HFFc6 (cell line): ENCODE measurements at places on chromosomes 2 and 18.

DNA sequence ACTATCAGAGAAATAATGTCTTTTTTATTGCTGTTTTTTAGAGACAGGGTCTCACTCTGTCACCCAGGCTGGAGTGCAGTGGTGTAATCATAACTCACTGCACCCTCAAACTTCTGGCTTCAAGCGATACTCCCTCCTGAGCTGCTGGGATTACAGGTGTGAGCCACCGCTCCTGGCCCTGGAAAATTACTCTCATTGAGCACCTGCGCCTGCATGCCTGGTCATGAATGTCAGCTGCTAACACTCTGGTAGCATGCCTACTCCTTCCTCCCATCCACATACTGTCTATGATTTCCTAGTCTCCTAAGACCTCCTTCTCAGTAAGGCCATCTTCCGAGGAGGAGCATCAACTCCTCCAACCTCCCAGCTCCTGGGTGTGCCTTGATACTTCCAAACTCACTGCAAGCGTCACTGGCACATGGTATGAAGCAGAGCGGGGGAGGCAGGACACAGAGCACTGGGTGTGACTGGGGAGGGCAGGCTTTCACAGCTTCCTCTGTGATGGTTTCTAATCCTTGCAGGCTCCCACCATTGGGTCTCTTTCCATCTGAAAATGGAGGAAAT lies 1.6 kb upstream of the MAP2 start:
- no peak for DNase-seq

- peak; percentile 13 for DNase-seq
Measured at GRCh38 chr18:40935423-40935822, 1019.6 kb upstream of the PIK3C3 start.

DNA sequence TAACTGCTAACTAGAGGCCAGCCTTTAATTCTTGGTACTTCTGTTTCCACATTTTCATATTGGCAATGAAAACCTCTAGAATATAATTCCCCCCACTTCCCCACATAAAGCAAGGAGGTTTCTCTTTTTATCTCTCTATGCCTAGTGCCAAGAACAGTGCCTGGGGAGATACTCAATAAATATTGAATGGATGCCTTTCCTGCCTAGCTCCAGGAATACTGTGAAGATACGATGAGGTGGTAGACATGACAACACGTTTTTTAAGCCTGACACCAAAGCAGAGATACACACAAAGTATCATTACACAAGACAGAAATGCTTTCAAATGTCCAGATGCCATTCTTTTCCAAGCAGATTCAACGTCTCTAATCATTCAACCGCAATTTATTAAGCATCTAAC lies 535.5 kb downstream of the XIRP2 start:
- no peak for DNase-seq

GRCh38 chr2:236180076-236180816 lies 12.1 kb upstream of the GBX2 start:
- DNase-seq = peak; percentile 26

GRCh38 chr2:10258726-10259125 lies 44.0 kb upstream of the HPCAL1 start:
- DNase-seq = no peak

DNA sequence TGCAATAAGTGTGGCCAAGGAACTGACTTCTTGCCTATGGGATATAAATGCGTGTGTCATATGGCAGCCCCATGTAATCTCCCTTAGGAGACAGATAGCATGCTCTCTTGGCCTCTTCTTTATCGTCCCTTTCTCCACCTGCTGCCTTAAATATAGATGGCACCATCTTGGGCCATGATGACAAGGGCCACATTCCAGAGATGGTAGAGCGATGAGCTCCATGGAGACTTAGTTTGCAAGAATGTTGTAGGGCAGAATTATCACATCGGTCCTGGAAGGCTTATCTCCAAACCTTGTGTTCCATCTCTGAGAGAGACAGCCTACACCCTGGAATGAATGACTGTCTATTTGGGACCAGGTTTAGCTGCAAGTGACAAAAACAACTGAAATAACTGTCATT lies 536.7 kb downstream of the TNS1 start:
- no peak for DNase-seq

DNA sequence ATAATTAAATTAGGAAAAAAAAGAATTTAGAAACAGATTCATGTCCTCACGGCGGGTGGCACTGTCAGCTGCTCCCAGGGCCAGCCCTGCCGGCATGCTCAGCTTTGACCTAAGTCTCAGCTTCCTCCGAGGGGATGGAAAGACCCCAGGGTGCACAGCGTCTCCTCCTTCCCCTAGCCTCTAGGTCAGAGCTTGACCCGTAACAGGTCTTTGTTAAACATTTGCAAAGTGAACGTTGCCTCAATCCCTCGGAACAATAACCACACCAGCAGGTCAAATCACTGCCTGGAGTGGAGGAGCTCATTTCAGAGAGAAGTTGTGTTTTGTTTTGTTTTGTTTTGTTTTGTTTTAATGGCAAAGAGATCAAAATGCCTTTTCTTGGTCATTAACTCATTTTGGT lies 171.3 kb downstream of the TMEM18 start:
- DNase-seq = no peak

DNA sequence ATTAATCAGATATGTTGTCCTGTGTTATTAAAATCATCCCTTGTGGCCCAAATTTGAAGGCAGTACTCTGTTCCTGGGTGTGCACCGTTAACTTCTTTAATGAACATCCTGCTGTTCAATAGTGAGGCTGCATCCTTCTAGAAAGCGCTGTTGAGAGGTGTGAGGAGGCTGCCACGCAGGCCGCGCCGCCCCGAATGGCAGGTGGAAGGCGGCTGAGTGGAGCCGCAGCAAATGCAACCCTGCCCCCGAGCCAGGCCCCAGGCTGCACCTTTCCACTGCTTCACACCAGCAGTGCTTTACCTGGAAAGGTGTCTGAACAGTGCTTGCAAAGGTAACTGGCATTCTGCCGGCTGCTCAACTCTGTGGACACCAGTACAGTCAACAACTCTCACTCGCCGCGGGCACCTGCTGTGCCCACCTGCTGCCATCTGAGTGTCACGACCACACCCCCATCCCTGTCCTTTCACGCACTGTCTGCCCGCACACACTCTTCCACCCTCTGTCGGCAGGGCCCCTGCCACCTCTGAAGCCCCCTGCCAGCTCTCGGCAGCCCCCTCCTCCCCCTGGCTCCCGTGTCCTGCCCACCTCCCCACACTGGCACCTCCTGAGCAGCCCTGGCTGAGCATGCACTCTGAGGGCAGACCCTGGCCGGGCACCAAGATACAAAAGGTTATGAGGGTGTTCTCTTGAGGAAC lies 70.9 kb downstream of the ODC1 start:
- no peak for DNase-seq

DNA sequence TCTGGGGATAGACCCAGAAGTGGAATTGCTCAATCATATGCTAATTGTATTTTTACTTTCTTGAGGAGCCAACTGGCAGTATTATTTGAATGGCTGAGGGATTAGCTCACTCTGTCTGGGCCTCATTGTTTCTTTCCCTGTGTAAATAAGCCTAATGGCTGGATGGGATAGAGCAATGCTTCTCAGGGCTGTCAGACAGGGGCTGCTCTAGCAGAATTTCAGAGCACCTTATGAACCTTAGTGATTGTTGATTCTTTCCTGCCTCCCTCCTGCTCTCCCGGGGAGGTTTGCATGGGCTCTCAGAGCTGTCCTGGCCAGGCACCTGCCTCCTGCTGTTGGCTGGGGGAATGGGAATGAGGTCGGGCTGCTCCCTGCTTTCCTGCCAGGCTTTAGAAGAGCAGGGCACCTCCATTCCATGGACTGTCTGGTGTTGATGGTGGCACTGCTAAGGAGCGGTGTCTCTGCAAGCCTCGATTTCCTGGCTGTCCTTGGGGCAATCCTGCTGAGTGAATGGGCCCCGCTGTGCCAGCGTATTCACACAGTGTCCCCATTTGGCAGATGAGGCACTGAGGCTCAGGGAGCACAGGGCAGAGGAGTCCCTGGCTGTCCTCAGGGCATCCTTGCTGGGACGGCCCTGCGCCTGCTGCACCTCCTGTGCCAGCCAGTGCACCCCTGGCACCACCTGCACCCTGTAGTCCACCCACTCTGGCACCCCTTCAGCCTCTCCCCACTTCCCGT lies 468.2 kb upstream of the HS6ST1 start:
- DNase-seq = no peak

DNA sequence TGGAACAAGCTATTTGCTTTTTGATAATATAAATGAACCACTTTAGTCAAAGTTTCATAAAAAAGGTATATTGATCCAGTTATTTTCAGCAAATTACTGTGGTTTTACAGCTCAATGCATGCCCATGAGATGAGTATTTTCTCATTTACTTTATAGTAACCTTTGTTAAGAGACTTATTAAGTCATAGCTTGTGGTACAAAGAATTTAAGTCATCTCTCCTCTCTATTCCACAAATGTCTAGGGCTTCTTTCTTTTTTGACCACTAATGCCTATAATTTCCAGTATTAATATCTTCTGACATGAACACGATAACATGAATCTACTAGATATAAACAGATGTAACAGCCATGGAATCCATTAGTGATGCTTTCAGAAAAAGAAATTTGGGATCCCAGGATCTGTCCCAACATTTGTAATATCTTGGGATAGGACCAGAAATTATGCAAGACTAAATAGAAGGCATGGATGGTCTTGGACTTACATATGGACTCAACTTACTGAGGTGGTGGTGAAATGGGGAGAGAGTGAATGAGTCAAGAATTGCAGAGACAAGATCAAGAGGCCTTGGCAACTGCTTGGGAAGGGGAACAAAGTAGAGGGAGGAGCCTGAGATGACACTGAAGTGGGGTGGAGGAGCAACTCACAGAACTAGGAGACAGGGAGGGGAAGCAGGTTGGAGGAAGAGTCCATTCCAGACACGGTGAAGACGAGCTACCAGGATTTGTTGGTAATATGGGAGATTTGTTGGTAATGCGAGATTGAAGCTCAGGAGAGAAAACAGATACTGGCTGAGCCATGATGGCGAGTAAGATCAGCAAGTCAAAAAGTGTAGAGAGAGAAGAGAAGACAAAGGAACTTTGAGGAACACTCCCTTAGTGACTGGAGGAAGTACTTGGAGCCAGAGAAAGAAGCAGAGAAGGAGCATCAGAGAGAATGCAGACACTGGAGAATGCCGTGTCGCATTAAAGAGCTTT lies 42.4 kb upstream of the KDM3A start:
- DNase-seq = no peak

GRCh38 chr18:34083910-34084535 lies 140.7 kb downstream of the NOL4 start:
- no peak for DNase-seq

DNA sequence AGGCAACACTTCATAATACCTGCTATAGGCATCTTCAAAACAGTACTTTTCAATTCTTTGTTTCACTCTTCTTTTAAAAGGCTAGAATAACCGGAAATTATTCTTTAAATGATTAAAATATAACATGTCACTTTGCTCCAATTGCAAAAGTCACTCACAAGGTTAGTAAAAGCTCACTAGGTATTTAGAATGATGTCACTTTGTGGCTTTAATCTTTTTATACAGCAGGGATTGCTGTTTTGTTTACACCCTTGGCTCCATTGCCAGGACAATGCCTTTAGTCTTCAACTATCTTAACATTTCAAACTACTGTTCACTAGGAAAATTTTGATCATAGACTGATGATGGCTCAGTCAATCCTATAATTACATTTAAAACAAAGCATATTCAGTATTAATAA lies 157.1 kb downstream of the BAZ2B start:
- DNase-seq = no peak

DNA sequence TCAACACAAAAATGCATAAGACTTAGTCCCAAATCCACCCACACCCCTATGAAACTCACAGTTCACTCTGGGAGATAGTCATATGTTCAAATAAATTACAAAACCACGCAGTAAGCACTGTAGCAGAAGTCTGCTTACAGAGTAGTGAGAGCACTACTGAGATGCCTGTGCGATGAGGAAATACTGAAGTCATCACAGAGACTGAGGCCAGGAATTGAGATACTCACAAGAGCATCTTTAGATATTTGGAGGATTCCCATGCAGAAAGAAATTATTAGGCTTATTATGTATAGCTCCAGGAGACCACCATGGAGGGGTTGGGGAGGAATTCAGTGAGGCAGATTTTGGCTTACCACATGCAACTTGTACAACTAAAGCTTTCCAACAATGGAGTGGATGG lies 82.3 kb downstream of the ANTXR1 start:
- DNase-seq = peak; percentile 60

- DNase-seq = no peak
Measured at GRCh38 chr18:79597831-79598632, 81.6 kb upstream of the CTDP1 start.

DNA sequence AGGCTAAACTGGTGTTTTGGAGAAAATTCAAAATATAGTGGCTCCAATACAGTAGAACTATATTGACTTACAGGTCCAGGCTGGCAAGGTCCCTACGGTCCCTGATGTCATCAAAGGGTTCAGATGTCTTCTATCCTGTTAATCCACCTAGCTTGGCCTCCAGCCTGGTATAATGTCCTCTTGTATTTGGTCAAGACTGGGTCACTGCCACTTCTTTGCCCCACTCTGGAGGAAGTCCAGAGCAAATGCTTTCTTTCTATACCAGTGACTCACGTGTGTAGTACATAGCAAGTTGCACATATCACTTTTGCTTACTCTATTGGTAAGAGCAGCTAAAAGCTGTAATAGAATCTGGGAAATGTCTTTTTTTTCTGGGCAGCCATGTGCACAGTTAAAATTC lies 80.8 kb downstream of the LCLAT1 start:
- DNase-seq = no peak

DNA sequence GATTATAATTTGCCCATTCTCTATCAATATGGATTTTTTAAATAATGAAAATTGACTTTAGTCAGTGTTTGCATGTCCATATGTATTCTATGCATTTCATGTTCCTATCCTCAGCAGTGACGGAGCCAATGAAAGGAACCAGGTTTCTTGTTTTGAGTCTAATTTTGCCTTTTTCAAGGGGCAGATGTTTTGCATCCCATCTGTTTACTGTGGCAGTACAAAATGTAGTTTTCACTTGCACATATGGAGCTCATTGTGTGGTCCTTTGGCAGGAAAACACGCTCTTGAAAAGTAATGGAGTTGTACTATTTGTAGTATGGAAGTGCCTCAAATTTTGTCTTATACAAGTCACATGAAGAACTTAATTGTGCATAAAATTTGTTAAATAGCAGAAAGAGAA lies 127.8 kb downstream of the AGPS start:
- DNase-seq = no peak

DNA sequence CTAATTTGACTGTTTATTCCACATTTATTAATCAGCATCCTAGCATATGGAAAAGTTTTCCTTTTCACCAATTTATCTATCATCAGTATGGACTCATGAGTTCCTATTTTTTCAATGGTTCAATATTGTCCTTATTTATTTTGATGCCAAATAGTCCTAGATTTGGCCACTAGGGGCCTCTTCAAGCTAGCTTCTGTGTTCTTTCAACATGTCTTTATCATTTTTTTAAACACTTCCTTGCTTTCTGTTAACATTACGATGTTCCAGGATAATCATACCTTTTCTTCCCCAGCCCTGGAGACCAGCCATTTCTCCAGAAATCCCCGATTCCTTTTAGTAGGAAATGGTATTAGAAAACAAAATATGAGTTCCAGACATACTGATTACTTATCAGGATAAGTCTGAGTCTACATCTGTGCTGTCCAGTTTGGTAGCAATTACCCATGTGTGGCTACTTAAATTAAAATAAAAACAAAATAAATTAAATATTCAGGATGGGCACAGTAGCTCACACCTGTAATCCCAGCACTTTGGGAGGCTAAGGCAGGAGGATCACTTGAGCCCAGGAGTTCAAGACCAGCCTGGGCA lies 70.6 kb downstream of the RPE start:
- peak; percentile 32 for DNase-seq

- DNase-seq = peak; percentile 7
Measured at GRCh38 chr2:171346723-171347557, 86.8 kb downstream of the METTL8 start.
